Effector memory CD8-positive, alpha-beta T cell (primary cell): ENCODE measurements at places on chromosomes 1 and 21.
A peak's percentile ranks its signal among the peaks of the same experiment; 100 is the strongest.

- no peak overlapping the region for H3K4me3 ChIP-seq
- no peaks in the 10 kb centered on the region for H3K4me1 ChIP-seq
- H3K36me3 ChIP-seq, result no peaks in the 10 kb centered on the region
- peaks cover 17% of the 10 kb centered on the region for H3K27me3 ChIP-seq
These were observed 7.5 kb upstream of the PROK1 start for GRCh38 chr1:110443451-110443850.

- DNase-seq, result no peak
- H3K36me3 ChIP-seq, result peaks cover 9% of the 10 kb centered on the region
- H3K27ac ChIP-seq, result peak overlapping the region; percentile 75
- H3K27me3 ChIP-seq, result no peaks in the 10 kb centered on the region
These were observed 15.1 kb downstream of the USP25 start for GRCh38 chr21:15744926-15745325.

DNA sequence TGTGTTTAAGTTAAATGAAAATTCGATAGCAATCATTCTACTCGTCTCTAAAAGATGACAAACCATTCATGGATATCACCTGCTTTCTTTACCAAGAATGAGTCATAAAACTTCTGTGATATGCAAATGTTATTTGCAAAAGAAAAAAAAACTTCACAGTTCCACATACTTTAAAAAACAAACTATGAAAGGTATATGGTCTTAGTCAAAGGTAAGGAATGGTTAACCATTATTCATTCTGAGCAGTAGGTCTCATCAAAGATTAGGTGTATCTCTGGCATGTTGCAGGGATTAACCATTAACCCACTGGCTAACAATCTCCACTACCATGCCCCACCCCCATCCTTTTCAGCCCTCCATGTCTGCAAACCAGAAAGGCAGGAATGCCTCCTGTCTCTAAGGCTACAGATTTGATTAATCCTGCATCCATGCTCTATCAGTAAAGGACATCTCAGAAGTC, 44.4 kb downstream of the PTPN14 start:
- no peaks in the 10 kb centered on the region for H3K36me3 ChIP-seq
- no peak overlapping the region for H3K27ac ChIP-seq

- H3K36me3 ChIP-seq, result no peaks in the 10 kb centered on the region
- no peak overlapping the region for H3K27ac ChIP-seq
- peaks cover 22% of the 10 kb centered on the region for H3K4me1 ChIP-seq
- peaks cover 8% of the 10 kb centered on the region for H3K27me3 ChIP-seq
These were observed 299.3 kb downstream of the DISC1 start for GRCh38 chr1:231925864-231926263.

DNA sequence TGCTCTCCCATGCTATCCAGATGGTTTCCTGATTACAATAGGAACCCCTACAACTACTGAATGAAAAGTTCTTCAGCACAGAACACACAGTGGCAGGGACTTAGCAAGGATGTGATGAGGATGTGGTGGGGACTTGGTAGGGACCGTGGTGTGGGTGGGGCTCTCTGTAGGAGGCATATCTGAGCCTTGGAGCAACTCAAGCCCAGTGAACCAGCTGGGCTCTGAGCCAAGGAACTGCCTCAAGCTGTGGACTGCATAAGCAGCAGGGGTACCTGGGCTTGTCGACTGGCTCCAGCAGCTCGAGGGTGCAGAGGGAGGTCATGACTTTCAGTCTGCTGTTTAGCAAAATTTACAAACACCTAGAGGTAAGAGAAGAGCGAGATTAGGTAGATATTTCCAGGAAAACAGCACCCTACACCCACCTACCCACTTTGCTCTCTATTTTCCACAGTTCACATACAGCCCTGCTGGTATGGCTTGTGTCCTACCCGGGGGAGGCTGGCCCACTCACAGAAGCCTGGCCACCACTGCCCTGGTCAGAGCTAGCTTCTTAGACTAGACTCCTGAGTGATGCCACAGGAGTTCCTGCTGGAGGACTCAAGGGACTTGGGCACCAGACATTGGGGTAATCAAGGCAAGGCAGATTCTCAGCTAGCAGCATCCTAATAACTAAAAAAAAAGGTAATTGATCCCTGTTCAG, 86.8 kb upstream of the GCLM start:
- peaks cover 29% of the 10 kb centered on the region for H3K27me3 ChIP-seq
- H3K4me3 ChIP-seq, result no peak overlapping the region
- no peak overlapping the region for H3K27ac ChIP-seq
- no peaks in the 10 kb centered on the region for H3K36me3 ChIP-seq

DNA sequence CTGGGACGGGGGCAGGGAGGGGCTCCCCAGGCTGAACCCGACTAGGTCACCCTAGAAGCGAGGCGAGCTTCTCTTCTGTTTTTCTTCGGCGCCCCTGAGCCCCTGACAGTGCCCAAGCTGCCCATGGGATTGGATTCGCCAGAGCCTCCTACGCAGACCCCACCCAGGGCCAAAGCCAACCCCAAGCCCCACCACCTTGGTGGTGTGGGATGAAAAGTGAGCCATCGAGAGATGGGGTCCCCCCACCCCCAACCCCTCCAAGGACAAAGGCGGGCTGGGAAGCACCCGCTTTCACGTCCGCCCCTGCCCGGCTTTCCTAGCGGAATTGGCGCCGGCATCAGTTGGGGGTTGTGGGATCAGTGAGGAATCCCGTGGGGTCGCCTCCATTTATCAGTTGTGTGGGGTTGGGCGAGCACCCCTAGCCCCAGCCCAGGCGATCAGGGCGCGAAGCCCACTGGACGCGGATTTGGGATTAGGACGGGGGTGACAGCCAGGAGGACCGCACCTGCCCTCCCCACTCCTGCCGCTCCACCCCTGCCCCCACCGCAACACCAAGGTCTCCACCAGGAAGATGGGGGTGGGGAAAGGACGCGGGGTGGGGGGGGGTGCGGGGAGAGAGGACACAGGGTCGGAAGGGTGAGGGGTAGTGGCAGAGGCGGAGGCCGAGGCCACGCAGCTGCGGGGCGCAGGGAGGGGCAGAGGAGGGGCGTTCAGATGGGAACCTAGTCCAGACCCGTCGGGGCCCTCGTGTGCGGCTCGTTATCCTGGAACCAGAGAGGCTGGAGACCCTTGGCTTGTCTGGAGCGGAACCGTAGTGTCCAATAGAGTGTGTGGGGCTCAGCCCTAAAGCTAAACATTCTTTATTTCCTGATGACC, 4.4 kb downstream of the TSPEAR start:
- no peak for DNase-seq
- no peaks in the 10 kb centered on the region for H3K36me3 ChIP-seq
- H3K4me3 ChIP-seq, result peak overlapping the region; percentile 8
- H3K4me1 ChIP-seq, result peaks cover 32% of the 10 kb centered on the region

- H3K4me1 ChIP-seq, result peaks cover 11% of the 10 kb centered on the region
- no peak for DNase-seq
- no peak overlapping the region for H3K27ac ChIP-seq
- H3K27me3 ChIP-seq, result no peaks in the 10 kb centered on the region
- H3K36me3 ChIP-seq, result peaks cover 41% of the 10 kb centered on the region
These were observed 29.4 kb upstream of the TMCO2 start for GRCh38 chr1:40218333-40218732.

DNA sequence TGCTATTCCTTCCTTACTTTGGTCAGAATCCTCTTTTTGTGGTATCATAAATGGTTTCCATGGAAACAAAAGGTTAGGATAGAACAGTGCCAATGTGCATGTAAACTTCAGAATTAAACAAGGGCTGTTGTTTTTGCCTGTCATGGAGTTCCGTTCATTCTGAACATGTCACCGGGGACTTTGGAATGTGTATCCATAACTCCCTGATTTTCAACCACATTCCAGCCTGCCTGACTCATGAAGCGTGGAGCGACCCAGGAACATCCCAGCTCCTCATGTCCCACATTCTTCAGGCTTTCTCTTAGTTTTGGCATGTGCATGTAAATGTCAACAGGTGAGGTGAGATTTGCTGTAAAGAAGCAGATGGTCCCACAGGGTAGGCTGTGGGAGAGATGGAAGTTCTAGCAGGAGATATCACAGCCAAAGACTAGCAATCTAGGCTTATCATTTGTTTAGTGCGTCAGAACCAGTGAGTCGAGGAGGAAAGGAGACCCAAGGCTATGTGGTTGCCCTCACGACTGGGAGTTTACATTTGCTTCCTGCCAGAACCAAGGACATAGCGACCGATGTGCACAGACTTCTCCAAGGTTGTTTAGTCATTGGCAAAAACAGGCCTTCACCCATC, 23.0 kb upstream of the DNAJC11 start:
- H3K36me3 ChIP-seq, result no peaks in the 10 kb centered on the region
- peaks cover 40% of the 10 kb centered on the region for H3K27me3 ChIP-seq
- no peak for DNase-seq
- H3K4me3 ChIP-seq, result no peak overlapping the region
- H3K27ac ChIP-seq, result no peak overlapping the region
- H3K4me1 ChIP-seq, result peaks cover 4% of the 10 kb centered on the region

GRCh38 chr1:208151728-208152598, 92.2 kb downstream of the PLXNA2 start:
- H3K4me3 ChIP-seq, result no peak overlapping the region
- H3K4me1 ChIP-seq, result no peaks in the 10 kb centered on the region
- H3K36me3 ChIP-seq, result peaks cover 2% of the 10 kb centered on the region
- H3K27me3 ChIP-seq, result peaks cover 19% of the 10 kb centered on the region
